ENCODE measurements at places on chromosomes 2 and 18.

GRCh38 chr2:63056107-63057050 is 5.7 kb downstream of the OTX1 start:
- H3K36me3 ChIP-seq: no peaks in the 10 kb centered on the region
- H3K27ac ChIP-seq: no peak overlapping the region
- DNase-seq: no peak
- H3K4me1 ChIP-seq: peaks cover 83% of the 10 kb centered on the region
- peaks cover 81% of the 10 kb centered on the region for H3K27me3 ChIP-seq
- no peak overlapping the region for H3K4me3 ChIP-seq

GRCh38 chr2:74399785-74400184 is 19.7 kb upstream of the DCTN1 start:
- no peak overlapping the region for H3K4me3 ChIP-seq
- no peak overlapping the region for H3K27ac ChIP-seq
- no peaks in the 10 kb centered on the region for H3K4me1 ChIP-seq

- H3K4me1 ChIP-seq: no peaks in the 10 kb centered on the region
- DNase-seq: no peak
- H3K36me3 ChIP-seq: no peaks in the 10 kb centered on the region
- H3K27ac ChIP-seq: no peak overlapping the region
These were observed 41.9 kb downstream of the TNFRSF11A start for GRCh38 chr18:62366992-62367391.

- H3K36me3 ChIP-seq: no peaks in the 10 kb centered on the region
- no peaks in the 10 kb centered on the region for H3K4me1 ChIP-seq
- no peaks in the 10 kb centered on the region for H3K27me3 ChIP-seq
- no peak for DNase-seq
- no peak overlapping the region for H3K27ac ChIP-seq
These were observed 403.9 kb upstream of the FANCL start for GRCh38 chr2:58645017-58645416.

DNA sequence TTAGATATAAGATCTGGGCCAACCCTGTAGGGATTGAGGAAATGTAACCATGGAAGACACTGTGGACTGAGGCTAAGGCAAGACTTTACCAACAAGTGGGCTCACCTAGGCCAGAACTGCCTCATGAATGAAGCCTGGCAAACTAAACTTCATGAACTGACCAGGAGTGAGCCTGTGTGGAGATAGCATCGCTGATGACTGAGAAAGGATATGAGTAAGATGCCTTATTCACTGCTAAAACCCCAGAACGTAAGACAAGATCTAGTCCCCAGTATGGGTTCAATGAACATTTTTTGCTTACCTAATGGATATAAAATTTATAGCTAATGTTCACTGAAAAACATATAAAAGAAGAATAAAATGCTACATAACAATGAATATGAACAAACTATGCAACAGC is 399.8 kb downstream of the SATB2 start:
- no peak overlapping the region for H3K4me3 ChIP-seq
- no peak overlapping the region for H3K27ac ChIP-seq
- H3K27me3 ChIP-seq: no peaks in the 10 kb centered on the region
- DNase-seq: no peak
- no peaks in the 10 kb centered on the region for H3K36me3 ChIP-seq

DNA sequence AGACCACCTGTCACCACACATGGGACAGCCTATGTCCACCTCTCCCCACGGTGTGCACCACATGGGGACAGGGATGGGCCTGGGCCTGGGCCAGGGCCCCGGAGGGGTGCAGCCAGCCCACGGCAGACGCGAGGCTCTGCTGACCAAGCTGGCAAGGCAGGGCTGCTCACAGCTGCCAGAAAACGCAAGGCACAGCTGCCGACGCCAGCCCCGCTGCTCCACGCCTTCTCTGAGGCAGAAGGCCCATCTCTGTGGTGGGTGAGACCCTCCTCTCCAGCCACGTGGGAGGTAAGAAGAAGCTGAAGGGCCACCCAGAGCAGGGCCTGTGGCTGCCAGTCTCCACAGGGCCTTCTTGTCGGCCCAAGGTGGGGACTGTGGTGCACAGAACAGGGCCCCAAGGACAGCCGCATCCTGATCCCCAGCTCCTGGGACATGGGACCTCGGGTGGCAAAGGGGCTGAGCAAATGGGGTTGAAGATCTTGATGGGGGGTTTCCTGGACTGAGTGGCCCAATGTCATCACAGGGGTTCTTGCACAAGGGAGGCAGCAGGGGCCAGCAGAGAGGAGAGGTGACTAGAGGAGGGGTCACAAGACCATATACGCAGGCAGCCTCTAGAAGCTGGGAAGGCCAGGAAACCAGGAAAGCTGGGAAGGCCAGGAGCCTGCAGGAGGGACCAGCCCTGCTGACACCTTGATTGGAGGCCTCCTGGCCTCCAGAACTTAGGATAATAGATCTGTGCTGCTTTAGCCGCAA is 72.3 kb downstream of the NDUFA10 start:
- no peaks in the 10 kb centered on the region for H3K4me1 ChIP-seq
- H3K27me3 ChIP-seq: no peaks in the 10 kb centered on the region
- no peak for DNase-seq
- H3K4me3 ChIP-seq: no peak overlapping the region
- H3K27ac ChIP-seq: no peak overlapping the region

- no peaks in the 10 kb centered on the region for H3K27me3 ChIP-seq
- H3K4me1 ChIP-seq: no peaks in the 10 kb centered on the region
- H3K36me3 ChIP-seq: no peaks in the 10 kb centered on the region
- DNase-seq: no peak
- no peak overlapping the region for H3K27ac ChIP-seq
These were observed 148.8 kb upstream of the CDH19 start for GRCh38 chr18:66752733-66753132.

DNA sequence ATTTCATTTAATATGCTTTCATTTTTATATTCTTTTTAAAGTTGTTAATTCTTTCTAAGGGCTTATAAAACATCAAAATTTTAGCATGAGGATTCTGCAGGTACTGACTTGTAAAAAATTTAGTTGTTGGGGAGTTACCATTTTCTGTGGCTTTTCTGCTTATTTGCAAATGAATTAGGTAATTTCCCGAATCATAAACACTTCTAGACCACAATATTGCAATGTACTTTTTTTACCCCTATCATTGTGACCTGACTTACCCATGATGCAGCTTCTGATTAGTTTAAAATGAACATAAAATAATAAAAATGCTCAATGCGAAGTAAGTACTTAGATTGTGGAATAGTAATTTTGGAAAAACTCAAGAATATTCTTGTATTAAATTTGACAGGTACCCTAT is 11.4 kb downstream of the ARL6IP6 start:
- peaks cover 10% of the 10 kb centered on the region for H3K4me1 ChIP-seq
- no peaks in the 10 kb centered on the region for H3K27me3 ChIP-seq
- no peak overlapping the region for H3K27ac ChIP-seq
- H3K4me3 ChIP-seq: no peak overlapping the region
- DNase-seq: no peak
- H3K36me3 ChIP-seq: no peaks in the 10 kb centered on the region

DNA sequence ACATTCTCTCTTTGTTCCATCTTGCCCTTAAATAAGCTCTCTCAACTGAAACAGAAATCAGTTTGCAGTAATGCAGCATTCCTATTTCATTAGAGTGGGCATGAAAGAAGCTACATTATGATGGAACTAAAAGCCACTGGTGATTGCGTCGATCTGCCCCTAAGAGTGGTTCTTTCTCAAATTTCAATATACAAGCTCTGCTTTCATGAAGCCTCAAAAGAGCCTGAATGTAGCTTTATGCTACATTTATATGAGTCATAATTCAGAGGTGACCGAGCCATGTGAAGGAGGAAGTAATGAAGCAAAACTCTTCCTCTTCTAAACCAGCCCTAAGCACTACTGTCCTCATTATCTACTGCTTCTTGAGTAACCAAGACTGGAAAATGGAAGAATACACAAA is 64.8 kb upstream of the CYTIP start:
- H3K4me1 ChIP-seq: no peaks in the 10 kb centered on the region
- no peak overlapping the region for H3K27ac ChIP-seq
- no peaks in the 10 kb centered on the region for H3K36me3 ChIP-seq
- no peak overlapping the region for H3K4me3 ChIP-seq
- H3K27me3 ChIP-seq: no peaks in the 10 kb centered on the region

GRCh38 chr2:37456479-37456878 is 112.0 kb downstream of the QPCT start:
- DNase-seq: peak; percentile 38
- no peak overlapping the region for H3K4me3 ChIP-seq
- H3K36me3 ChIP-seq: no peaks in the 10 kb centered on the region
- H3K4me1 ChIP-seq: peaks cover 51% of the 10 kb centered on the region
- no peaks in the 10 kb centered on the region for H3K27me3 ChIP-seq

DNA sequence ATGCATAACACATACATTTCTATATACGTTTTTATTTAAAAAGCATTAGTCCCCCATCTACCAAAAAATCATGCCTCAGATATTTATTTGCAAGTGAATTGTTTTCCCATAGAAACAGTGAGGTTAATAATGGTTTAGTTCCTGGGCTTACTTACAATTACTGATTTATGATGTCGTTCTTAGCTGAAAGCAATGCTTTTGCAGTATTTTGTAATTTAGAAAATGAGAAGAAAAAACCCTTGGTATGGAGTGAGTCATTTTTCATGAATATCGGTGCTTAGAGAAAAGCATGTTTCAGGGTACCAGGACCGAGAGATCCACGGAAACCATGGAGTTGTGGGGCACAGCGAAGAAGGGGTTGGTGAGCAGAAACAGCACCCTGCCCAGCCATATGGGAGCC is 12.0 kb upstream of the CDK15 start:
- no peak overlapping the region for H3K4me3 ChIP-seq
- H3K27me3 ChIP-seq: no peaks in the 10 kb centered on the region
- no peak for DNase-seq
- H3K4me1 ChIP-seq: no peaks in the 10 kb centered on the region
